ENCODE measurements at places on chromosomes 6 and 20.

- no peak for DNase-seq
Measured at GRCh38 chr6:68756454-68757375, 121.6 kb downstream of the ADGRB3 start.

- DNase-seq, result no peak
Measured at GRCh38 chr6:141452354-141452686, 680.4 kb upstream of the GJE1 start.

DNA sequence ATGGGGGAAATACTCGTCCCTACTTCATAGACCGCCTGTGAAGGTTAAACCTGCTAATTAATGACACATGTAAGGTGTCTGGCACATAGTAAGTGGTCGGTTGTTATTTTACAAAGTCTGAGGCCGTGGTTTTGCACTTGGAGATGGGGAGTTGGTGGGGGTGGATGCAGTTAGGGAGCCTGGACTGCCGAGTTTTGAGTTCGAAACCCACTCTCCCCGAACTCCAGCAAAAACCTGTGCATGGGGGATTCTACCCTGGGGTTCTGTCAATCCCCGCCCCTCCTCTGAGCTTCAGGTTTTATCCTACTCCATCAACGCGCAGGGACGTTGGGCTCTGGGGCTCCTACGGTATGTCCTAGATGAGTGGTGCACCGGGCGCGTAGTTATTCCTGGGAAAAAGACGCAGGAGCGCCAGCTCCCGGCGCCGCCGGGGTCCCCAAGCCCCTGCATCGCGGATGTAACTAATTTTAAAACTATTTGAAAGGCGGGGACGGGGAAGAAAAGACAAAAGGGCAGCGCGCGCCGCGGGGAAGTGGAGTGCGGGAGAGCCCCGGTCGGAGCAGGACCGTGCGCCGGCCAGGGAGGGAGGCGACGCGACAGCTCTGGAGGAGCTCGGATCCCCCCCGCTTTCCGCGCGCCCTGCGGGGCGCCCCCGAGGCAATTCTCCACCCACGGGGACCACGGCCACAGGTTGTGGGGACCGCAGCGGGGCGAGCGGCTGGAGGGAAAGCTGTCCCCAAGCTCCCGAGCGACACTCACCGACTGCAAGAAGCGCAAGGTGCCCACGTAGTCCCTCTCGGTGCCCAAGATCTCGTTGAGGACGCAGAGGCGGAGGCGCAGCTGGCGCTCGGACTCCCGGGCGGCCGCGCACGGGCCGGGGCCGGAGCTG is 672 bp downstream of the PREX1 start:
- DNase-seq, result no peak

- no peak for DNase-seq
Measured at GRCh38 chr6:85496009-85496579, 46.2 kb downstream of the NT5E start.

DNA sequence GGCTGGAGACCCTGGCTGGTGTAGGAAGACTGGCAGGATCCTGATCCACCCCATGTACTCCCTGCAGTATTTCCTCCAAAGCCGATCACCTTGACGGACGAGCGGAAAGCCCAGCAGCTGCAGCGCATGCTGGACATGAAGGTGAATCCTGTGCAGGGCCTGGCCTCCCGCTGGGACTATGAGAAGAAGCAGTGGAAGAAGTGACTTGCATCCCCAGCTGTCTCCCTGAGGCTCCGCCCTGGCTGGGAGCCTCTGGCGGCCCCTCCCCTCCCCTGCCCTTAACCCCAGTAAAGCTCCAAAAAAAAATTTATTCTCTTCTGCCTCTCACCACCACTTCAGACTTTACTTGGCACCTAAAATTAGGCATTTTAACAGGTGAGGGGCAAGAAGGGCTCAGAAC is 7.0 kb downstream of the COX4I2 start:
- no peak for DNase-seq

GRCh38 chr20:62362991-62363919 is 3.9 kb downstream of the LAMA5 start:
- no peak for DNase-seq

DNA sequence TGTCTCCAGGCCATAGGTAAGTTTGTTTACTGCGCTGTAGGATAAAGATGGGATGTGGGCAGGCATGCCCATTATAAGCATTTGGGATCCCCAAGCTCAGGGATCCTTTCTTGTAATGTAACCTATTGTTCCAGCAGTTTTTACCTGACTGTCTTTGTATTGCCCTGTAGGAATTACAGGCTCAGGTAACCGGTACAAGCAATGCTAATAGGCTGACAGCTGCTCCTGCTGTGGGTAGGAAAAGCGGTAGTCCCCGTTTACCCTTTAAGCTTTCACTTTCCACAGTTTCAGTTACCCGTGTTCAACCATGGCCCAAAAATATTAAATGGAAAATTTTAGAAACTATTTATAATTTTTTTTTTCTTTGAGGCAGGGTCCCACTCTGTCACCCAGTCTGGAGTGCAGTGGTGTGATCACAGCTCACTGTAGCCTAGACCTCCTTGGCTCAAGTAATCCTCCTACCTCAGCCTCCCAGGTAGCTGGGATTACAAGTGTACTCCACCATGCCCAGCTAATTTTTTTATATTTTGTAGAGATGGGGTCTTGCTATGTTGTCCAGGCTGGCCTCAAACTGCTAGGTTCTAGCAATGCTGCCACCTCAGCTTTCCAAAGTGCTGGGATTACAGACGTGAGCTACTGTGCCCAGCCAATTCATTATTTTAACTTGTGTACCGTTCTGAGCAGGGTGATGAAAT is 108.6 kb downstream of the CDYL start:
- DNase-seq, result no peak

DNA sequence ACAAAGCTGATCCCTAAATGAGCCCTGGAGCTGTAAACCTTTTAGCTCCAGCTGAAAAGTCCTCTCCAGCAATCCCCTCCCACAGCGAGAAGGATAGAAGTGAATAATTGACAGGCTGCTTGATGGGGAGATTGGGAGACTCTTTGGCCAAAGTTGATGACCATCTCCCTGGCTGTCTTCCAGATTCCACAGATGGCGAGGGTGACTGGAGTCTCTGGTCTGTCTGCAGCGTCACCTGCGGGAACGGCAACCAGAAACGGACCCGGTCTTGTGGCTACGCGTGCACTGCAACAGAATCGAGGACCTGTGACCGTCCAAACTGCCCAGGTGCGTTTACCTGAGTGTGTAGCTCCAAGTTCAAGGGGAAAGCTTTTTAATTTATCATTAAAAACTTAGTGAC is 67.3 kb downstream of the ISM1 start:
- DNase-seq, result no peak

Measured in D721Med (cell line).